T-helper 2 cell (primary cell): ENCODE measurements at places on chromosomes 1 and 21.

DNA sequence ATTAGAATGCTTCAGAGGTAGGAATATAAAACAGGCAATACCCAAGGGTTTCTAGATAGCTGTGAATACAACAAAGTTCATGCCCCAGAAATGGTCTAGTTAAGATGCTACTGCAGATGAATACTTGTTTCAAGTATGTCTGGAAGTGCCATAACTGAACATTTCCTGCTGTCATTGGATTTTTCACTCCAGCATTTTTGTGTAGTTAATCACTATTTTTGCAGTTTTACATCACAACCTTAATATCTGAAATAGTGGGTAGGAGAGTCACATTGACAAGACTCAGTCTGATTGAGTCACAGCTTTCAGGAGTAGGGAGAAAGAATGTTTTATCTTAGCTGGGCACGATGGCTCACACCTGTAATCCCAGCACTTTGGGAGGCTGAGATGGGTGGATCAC lies 126.4 kb upstream of the C1orf21 start:
- DNase-seq = no peak

DNA sequence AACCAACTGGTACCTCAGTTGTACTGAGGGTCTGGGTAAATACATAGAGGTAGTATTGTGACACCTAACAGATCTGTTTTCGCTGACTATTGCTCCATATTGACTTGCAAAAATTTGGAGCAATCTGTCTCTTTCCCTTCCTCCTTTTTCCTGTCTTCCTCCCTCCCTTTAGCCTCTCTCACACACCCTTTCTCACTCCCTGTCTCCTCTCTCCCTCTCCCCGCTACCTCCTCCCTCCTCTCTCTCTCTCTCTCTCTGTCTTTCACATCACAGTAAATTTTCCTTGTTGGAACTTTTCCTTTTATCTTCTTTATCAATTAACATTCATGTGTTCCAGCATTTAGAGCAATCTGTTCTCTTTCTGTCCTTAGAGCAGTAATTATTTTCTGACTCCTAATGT lies 278.2 kb downstream of the NTNG1 start:
- DNase-seq = no peak

DNA sequence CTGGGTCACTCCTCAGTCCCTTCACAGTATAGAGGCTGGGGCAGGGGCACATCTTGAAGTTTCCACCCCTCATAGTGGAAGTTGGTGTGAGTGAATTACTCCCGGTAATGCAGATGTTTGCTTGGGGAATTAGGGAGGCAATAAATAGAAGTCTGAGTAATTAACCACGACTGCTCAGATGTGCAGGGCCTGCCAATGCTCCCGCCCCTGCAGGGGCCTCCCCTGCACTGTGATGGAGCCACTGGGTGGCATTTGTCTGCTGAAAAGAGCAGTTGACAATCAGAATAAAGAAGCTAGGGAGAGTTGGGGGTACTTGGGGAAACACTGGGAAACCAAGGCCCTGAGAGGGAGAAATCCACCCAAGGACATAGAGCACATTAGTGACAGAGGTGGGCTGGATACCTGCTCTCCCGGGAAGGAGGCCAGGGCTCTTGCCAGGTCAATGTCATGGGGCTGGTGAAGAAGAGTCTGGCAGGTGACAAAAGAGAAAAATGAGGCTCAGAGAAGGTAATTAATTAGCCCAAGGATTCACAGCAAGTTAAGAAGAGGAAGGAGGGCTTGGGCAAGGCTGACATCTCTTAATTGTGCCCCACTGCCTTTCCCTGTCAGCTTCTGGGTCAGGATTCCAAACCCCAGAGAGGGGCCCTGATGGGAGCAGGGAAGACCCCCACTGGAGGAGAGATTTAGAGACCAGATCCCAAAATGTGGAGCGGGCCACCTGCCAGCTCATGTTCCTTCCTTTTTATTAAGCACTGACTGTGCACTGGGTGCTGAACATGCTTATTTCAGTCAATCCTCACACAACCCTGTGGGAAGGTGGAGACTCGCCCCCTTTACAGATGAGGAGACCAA lies 436.2 kb downstream of the MATN1 start:
- DNase-seq = no peak

- no peak for DNase-seq
Measured at GRCh38 chr1:29289493-29289892, 53.2 kb downstream of the PTPRU start.

DNA sequence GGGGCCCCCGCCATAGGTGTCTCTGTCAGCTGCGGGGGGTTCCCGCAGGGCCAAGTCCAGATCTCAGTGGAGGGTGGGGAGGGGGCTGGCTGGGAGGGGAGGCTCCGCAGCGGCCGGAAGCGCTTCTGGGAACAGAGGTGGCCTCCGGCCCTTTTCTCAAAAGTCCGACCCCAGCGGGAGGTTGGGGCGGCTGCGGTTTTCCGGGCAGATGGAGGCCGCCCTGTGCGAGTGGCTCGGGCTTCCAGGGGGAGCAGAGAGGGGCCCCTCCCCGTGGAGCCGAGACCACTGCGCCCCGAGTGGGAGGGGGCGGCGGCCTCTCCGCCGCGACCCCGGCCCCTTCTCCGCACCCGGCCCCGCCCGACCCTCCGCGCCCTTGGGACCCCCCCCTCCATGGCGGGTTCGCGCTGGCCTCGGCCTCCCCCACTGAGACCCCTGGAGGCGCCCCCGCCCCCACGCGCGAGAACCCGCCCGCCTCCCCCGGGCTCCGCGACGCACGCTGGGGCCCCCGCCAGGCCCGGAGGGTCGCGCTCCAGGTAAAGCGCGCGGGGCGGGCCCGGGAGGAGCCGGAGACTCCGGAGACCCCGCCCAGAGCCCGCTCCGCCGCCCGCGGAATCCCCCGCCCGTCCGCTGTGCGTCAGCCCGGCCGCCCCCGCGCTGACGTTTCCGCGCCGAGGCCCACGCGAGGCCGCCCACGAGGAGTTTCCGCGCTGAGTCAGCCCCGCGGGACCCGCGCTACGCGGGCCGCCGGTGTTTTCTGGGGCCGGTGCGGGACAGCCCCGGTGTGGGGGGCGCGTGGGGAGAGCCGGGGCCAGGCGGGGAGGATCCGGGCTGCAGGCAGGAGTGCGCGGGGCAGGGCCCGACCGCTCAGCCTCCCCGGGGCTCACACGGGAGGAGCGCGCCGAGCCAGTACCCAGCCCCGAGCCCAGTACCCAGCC lies 5.2 kb downstream of the TNFRSF18 start:
- DNase-seq = peak; percentile 85

DNA sequence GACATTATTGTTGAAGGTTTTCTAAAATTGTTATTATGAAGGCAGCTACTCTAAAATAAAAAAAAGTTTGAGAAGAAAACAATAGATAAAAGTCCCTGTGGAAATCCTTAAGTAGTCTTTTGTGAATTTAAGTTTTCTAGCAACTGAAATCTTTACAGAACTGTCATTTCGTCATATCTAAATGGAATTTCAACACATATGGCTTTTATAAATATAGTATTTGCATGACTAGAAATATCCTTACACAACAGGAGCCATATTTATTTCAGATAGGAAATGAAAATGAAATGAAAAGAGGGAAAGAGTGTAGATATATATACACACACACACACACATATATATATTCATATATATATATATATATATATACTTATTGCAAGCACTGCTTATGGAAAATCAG lies 204.7 kb upstream of the RGS18 start:
- no peak for DNase-seq

GRCh38 chr1:100921110-100921706 lies 25.3 kb downstream of the SLC30A7 start:
- no peak for DNase-seq

- DNase-seq = no peak
Measured at GRCh38 chr1:56444960-56445646, 134.3 kb downstream of the PLPP3 start.

- DNase-seq = no peak
Measured at GRCh38 chr1:91768786-91769725, 116.9 kb downstream of the TGFBR3 start.

DNA sequence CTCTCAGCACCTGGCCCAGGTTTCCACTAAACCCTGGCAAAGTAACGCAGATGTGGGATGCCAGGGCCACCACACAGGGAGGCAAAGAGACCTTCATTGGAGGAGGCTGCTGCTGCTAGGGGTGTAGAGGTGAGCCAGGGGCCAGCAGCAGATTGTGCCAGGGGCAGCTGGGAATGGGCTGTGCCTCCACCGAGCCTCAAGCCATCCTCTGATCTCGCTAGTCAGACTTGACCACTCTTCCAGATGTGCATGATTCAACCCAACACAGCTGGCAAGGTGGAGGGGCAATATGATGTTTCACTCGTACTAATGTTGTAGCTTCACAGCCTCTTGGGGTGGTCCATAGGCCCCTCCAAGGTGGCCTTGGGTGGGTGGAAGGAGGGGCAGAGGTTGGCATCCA lies 73.0 kb upstream of the MRPS6 start:
- no peak for DNase-seq

GRCh38 chr1:92538048-92538412 lies 51.3 kb upstream of the GFI1 start:
- DNase-seq = no peak

DNA sequence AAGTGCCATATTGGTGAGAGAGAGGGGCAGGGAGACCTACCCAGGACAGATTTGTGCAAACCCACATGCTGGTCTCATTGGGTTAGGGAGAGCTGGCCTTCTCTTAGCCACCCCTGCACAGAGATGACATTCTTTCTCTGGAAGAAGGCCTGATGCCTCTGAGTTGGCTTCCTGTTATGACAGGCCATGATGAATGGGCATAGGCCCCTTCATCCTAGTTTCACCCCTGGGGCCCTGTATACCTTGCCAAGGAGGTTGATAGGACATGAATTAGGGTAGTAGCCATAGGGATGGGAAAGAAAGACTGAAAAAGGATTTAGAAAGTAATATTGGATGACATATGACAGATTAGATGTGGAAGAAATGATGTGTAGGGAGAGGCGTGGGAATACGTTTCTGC lies 46.6 kb downstream of the TENT5C start:
- DNase-seq = no peak

DNA sequence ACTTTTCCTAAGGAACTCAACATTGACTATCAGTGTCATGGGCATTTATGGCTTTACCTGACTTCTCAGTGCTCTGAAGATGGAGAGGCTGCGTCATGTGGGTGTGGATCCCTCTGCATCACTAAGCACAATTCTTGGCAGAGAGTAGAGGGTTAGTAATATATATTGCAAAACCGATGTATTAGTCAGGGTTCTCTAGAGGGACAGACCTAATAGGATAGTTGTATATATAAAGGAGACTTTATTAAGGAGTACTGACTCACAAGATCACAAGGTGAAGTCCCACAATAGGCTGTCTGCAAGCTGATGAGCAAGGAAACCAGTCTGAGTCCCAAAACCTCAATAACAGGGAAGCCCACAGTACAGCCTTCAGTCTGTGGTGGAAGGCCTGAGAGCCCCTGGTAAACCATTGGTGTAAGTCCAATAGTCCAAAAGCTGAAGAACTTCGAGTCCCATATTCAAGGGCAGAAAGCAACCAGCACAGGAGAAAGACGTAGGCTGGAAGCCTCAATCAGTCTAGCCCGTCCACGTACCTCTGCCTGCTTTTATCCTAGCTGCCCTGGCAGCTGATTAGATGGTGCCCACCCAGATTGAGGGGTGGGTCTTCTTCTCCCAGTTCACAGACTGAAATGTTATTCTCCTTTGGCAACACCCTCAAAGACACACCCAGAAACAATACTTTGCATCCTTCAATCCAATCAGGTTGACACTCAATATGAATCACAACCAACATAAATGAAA lies 159.7 kb upstream of the NRIP1 start:
- no peak for DNase-seq

- no peak for DNase-seq
Measured at GRCh38 chr1:87872692-87873091, 544.0 kb downstream of the LMO4 start.
